NCI-H524 (cell line): ENCODE measurements at places on chromosomes 2 and 18.

GRCh38 chr2:237639052-237639835, 11.9 kb downstream of the LRRFIP1 start:
- no peak for DNase-seq

DNA sequence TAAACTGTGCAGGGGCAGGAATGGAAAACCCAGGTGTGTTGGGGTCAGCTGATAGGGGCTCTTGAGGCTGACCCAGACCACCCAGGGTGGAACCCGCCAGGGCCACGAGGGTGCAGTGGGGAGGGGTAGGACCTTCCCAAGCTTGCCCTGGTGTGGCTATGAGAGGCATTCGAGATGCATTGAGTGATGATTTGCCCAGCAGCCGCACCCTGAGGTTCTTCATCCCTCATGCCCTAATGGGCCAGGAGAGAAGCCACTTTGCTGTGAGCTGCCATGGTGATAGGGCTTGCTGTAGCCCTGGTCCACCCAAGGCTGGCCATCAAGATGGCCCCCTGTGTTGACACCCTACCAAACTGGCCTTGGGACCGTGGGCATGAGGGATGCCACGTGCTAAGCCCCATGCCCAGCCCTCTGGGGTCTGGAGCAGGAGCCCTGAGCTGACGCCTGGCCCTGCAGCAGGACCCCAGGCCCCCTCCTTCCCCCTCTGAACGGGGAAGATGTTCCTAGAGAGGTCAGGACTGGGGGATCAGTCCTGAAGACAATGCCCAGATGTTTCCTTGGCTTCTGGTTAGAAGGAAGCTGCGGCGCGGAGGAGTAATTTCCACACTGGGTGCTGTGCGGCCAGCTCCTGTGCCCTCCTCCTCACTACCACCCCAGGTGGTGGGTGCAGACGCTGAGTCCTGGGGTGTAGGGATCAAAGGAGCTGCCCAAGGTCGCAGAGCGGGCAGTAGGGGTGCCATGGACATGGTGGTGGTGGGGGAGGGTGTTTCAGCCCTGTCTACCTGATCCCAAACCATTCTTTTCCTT, 122.5 kb upstream of the HDAC4 start:
- no peak for DNase-seq

DNA sequence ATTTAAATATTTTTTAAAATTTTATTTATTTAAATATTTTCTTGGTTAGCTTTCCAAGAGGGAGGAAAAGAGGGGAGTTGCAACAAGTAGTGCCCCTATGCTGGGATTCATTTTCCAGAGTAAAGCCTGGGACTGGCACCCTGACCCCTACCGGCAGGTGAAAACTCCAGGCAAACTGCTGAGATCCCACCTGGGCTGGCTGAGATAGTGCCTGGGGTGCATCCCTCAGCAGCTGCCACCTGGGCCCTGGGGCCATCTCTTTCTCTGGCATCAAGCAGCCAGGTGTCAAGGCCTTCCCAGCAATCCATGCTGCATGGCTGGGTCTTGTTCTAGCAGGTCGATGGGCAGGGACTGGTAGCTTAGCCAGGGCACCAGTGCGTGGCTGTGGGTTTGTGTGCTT, 6.6 kb downstream of the SIX2 start:
- no peak for DNase-seq

DNA sequence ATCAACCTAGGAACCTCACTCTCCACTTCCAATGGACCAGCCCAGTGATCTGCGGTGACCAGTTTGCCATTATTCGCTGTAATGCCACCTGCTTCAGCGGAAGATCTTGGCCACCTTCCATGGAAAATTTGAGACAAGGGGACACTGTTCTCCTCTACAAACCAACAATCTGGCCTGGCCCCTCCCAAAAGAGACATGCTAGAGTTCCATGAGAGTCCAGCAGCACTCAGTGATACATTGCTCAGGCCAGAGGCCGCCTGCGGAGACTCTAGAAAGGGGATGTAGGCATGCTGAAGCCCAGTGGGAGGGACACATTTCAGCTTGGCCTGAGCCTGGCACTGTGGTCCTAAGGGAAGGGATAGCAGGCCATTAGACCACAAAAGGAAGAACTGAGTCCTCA, 58.3 kb downstream of the COL6A3 start:
- no peak for DNase-seq

- no peak for DNase-seq
These were observed 155.2 kb downstream of the AFF3 start for GRCh38 chr2:99987160-99987559.

DNA sequence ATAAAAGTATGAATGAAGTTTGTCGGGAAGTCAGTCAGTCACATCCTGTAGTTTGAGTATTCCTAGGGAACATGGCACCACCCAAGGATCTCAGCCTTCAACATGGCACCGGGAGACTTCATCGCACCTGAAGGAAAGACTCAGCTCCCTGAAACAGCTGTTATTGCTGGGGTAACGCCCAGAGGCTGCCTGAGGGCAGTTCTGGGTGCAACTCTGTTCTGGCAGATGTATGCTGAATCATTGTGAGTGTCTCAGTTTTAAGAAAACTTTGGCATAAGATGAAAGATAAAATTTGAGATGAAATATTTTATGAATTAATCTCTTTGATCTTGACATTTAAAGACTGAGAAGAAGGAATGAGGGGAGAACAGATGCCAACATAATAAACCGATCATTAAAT, 49.9 kb upstream of the SERPINB2 start:
- DNase-seq, result no peak

DNA sequence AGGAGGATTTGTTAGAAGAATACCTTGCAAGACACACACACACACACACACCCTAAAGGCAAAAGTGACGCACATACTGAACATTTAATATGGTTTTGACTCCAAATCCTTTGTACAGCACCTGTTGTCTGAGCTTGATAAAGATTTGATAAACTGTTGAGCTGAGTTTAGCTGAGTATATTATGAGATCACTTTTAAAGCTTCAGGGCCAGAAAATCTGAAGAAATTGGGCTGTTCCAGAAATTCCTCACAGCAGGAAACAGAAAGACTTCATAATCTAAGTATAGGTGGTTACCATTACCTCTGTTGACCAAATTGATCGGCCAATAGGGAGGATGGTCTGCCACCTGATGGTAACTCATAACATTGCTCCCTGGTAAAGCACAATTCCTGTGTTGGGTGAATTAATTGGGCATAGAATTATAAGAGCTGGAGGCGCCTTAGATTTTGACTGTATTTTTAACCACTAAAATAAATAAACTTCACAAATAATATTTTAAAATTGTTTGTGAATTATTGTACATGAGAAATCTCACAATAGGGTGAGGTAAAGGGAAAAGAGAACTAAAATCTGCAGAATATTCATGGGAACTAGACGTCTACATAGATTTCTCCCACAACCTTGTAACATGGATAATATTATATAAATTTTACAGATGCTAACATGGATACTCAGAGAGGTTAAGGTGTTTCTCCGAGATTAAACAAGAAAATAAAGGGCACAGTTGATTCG, 21.8 kb upstream of the RPIA start:
- peak; percentile 48 for DNase-seq

- DNase-seq, result no peak
These were observed 44.9 kb downstream of the FIGN start for GRCh38 chr2:163690896-163691295.

- peak; percentile 5 for DNase-seq
These were observed 382.8 kb downstream of the GPD2 start for GRCh38 chr2:156818944-156819343.

GRCh38 chr2:3280197-3280596, 97.4 kb downstream of the EIPR1 start:
- DNase-seq, result no peak

GRCh38 chr2:235612181-235612950, 118.5 kb downstream of the AGAP1 start:
- peak; percentile 59 for DNase-seq

- DNase-seq, result no peak
These were observed 35.5 kb downstream of the LIPG start for GRCh38 chr18:49597157-49597931.

- DNase-seq, result no peak
These were observed 20.5 kb downstream of the TMEM18 start for GRCh38 chr2:656676-657075.

- DNase-seq, result no peak
These were observed 42.7 kb downstream of the EPHA4 start for GRCh38 chr2:221529177-221529942.

DNA sequence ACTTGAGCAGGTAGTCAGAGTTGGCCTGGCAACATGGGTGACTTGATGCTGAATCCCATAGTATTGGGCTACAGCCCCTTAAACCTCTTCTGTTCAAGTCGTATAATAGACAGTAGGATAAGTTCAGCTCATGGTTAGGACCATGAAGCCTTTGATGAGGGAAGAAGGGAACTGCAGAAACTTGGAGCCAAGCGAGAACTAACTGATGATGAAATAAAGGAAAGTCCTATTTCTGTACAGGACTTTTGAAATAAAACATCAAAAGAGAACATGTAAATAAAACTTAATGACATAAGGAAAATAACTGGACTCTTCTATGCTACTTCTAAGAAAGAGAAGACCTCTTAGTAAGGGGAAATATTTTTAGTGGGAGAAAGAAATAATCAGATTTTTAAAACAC, 51.2 kb upstream of the UGP2 start:
- no peak for DNase-seq

GRCh38 chr2:49123600-49123999, 30.7 kb downstream of the FSHR start:
- DNase-seq, result no peak

- peak; percentile 81 for DNase-seq
These were observed 225.1 kb upstream of the ITGA4 start for GRCh38 chr2:181231886-181232621.

GRCh38 chr2:46964835-46965560, 49.4 kb upstream of the MCFD2 start:
- no peak for DNase-seq

- no peak for DNase-seq
These were observed 786.4 kb downstream of the RNF144A start for GRCh38 chr2:7703543-7704144.

GRCh38 chr2:224278531-224278930, 123.4 kb downstream of the FAM124B start:
- DNase-seq, result no peak

GRCh38 chr2:46510598-46511177, 31.3 kb downstream of the TMEM247 start:
- DNase-seq, result no peak

- DNase-seq, result no peak
These were observed 7.3 kb downstream of the ALPP start for GRCh38 chr2:232385660-232386489.

GRCh38 chr18:46867367-46868143, 49.8 kb downstream of the PIAS2 start:
- DNase-seq, result no peak

GRCh38 chr2:126448611-126449010, 207.3 kb upstream of the GYPC start:
- no peak for DNase-seq

DNA sequence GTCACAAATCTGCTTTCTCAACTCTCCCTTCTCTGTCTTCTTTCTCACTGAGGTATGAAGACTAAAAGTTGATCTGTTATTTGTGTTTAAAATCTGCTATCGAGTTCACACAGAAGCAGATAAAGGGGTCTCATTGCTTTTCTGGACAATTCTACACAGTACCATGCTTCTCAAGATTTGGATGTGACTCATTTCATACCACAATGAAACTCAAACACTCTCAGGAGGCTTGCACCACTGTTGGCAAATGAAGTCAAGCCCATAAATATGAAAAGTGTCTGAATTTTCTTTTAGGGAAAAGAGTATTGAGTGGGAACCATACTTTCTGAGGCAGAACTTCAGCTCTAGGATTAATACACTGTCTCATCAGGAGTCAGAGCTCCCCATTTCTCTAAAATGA, 274.6 kb upstream of the CYRIA start:
- no peak for DNase-seq

DNA sequence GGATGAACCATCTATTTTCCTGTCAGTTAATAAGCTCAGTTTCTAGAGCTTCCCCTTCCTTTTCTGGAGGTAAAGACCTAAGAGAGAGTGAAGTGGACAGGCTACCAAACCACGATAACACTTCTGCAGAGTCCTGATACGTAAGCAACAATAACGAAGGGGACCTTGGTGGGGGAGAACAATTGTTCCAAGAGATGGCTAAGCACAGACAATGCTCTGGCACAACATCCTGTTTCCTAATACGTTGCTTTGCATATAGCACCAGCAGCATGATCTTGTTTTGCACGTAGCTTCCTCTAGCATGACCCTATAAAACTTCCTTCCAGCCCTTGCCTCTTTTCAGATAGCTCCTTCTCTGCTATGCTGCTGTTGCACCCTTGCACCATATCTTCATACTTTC, 247.3 kb downstream of the RAD51AP2 start:
- no peak for DNase-seq

DNA sequence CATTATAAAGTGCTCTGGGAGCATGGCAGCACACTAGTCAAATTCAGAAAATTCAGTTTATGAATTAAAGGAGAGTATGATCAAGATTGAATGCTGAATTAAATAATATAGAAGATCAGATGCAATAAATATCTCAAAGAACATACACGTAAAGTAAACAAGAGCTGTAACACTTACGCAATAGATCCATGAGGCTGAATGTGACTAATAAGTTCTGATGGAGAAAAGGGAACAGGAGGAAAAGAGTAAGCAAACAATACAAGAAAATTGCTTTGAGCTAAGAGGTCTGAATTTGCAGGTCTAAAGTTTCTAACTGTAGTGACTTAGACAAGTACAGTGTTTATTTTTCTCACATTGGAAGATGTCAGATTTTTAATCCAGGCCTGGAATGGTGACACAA, 646.7 kb upstream of the ZNF804A start:
- no peak for DNase-seq

- DNase-seq, result no peak
These were observed 8.8 kb upstream of the IFIH1 start for GRCh38 chr2:162327134-162327769.

DNA sequence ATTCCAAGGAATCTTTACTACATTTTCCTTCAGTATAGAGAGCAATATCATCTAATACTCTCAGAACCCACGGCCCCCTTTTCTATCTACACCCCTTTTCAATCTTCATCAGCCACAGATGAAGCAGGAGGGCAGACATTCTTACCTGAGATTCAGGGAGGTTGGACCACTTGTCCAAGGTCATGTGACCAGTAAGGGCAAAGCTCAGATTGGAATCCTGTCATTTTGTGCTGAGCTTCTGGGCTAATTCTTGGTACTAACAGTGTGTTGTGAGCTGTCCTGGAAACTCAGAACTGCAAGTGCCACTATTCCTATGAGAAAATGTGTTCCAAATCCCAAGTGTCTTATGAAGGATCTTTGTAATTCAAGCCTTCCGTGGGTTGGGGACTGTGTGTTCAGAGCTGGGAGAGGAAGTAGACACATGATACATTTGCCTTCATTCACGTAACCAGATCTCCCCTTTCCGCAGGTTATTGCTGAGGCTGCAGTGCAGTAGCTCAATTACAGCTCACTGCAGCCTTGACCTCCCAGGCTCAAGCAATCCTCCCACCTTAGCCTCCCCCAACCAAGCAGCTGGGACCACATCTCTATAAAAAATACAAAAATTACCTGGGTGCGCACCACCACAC, 3.3 kb downstream of the CHRNA1 start:
- peak; percentile 78 for DNase-seq

GRCh38 chr2:195479407-195479806, 177.6 kb upstream of the SLC39A10 start:
- no peak for DNase-seq
